ENCODE measurements at places on chromosomes 4 and X.

DNA sequence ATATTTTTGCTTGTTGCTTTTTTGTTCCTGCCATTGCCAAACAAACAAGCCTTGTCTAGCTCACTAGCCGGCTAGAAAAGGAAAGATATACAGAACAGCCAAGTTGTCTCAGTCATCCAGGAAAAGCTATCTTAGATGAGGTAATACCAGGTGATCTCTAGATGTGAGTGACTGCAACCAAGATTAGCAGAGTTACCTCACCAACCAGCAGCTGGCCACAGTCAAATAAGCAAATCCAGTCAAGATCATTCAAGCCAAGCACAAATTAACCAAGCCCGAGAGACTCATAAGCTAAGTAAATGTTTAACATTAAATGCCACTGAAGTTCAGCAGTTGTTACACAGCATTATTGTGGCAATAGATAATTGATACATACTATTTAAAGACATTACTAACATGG is 108.6 kb downstream of the CENPC start:
- DNase-seq: no peak

GRCh38 chr4:31651541-31651940 is 931.4 kb downstream of the PCDH7 start:
- DNase-seq: no peak

DNA sequence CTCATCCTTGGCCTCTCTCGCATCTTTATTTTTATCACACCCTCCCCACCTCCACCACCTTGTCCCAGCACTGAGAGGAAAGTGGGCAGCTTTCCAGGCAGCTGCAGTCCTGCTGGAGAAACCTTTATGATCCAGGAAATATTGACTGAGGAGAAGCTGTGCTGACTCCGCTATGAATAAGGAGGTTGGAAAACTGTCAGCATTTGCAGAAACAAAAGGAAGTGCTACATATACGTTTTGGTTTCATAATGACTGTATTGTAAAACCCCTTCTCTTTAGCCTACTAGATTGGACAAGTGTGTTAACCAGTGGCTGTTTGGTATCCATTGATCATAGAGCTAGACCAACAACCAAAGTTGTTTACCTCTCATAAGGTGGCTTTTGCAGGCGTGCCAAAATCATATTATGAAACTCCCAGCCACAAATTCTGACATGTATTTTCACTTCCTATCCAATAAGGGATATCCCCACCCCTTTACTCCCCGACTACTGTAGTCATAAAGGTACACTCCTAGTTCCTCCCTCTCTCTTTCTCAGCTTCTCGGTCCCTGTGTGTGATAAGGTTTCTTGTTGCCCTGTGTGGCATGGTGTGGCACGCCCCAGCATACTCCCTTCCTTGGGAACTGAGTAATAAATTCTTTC is 88.4 kb downstream of the GPR143 start:
- DNase-seq: no peak

DNA sequence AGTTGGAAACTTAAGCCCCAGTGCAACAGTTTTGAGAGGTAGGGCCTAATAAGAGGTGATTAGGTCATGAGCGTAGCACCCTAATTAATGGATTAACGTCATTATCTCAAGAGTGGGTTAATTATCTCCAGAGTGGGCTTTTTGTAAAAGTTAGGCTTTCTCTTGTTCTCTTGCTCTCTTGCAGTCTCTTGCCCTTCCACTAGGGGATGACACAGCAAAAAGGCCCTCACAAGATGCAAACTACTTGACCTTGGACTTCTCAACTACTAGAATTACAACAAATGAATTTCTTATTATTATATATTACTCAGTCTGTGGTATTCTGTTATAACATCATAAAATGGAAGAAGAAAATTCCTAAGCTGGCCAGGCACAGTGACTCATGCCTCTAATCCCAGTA is 22.1 kb upstream of the NDST3 start:
- DNase-seq: no peak

DNA sequence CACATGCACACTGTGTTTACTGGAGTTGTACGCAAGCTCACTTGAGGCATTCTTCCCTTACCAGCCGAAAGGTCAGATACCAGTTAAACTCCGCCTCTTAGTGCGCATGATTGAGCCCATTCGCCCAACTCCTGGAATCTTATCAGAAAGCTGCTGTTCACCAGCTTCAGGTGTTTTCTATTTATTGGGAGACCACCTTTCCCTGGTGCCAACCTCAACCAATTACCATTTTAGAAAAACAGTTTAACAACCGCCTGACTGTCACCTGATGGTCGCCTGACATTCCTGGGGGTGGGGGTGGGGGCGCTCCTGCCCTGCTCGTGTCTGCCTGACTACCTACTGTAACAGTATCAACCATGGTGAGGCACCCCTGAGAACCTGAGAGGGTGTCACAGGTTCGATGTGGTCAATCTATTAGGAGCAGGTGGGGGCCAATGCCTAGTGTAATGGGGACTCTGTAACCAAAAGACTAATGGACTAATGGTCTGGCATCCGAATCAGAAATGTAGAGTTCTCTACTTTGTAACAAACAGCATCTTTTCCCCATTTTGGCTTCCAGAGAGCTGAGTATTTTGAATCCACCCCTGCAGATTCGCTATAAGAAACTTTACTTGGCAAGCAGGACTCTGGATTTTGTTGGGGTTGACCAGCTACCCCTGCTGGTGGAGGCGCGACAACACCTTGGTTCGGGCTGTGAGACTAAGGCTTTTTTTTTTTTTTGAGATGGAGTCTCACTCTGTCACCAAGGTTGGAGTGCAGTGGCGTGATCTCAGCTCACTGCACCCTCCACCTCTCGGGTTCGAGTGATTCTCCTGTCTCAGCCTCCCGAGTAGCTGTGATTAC is 58.2 kb upstream of the ZNF157 start:
- DNase-seq: peak; percentile 1

DNA sequence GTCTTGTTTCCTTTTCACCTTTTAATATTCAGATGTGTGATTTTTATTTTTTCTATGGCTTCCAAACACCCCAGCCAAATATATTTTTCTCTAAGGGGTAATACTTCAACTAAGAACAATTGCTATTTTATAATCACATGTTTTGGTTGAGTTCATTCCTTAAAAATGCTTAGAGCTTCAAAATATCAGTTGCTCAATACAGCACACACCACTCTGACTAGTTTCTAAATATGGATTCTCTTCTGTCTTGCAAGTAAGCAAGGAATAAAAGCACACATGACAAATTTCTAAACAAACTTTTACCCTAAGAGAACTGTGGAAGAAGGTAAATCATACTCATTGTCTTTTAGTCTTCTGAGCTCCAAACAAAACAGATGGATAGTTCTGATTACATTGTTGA is 27.2 kb downstream of the ANTXR2 start:
- DNase-seq: no peak

- no peak for DNase-seq
Measured at GRCh38 chr4:41050116-41050515, 164.2 kb downstream of the APBB2 start.

DNA sequence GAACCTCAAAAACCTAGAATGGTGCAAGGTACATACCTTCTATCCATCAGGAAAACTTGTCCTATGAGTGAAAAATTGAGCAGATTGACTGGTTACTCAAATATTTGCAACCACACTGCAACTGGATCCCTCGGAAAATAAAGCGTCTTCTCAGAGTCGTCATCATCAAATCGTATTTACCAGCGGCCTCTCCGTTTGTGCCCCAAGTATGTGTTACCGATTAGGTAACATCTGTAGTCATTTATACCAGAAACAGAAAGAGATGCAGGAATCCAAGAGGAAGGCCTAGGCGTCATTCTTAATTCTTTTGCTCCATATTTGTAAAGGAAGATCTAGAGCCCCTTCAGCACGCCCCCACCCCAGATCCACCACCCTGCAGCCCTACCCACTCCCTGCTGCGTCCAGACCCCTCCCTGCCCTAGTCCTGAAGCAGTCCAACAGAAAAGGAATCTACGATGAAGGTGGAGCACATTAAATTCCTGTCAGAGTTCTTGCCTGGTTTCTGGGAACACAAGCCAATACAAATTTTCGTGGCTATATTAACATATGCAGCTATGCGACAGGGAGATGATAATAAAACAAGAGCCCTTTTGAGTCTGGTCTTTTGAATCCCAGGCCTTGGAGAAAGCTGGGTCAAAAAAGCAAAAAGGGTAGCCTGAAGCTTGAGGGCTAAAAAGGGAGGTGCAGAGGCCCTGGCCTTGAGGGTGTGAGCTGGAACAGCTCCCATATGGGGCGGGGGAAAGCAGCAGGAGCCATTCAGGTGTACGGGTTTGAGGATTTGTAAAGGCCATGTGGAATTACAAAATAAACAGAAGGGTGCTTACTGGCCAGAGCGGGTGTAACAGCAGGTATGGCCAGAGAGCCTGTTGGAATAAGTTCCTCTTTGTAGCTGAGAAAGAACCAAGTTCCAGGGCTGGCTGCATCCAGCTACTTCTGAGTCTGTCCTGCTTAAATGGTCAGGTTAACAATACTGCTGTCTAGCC is 77.0 kb downstream of the ZNF827 start:
- no peak for DNase-seq

- DNase-seq: no peak
Measured at GRCh38 chr4:971666-972500, 1.5 kb downstream of the DGKQ start.

DNA sequence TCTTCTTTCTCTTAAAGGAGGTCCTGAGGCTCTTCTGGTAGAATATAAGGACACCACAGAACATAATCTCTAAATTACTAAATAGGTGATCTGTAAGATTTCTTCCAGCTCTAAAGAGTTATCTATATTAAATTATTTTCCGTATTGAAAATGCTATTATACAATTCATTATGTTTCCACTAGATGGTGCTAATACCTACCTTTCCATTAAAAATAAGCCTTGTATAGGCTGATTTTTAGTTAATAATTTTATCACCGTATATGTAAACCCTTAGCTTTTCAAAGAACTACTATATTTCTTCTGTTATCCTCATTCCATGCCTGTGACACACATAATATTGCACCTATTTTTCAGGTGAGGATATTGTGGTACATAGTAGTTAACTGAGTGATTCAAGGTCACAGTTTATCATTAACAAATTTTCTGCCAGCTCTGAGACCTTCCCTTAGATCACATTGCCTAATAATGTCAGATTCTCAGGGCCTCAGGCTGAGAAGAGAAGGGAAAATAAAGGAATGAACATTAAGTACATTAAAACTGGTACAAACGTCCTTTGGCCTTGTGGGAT is 138.8 kb downstream of the TEX11 start:
- no peak for DNase-seq

DNA sequence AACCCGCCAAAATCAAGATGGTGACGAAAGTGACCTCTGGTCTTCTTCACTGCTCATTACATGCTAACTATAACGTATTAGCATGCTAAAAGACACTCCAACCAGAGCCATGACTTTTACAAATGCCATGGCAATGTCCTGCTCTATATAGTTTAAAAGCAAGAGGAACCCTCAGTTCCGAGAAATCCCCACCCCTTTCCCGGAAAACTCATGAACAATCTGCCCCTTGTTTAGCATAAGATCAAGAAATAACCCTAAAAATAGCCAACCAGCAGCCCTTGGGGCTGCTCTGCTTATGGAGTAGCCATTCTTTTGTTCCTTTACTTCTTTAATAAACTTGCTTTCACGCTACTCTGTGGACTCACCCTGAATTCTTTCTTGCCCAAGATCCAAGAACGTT is 463.5 kb upstream of the FAM241A start:
- DNase-seq: no peak

Data from stimulated activated CD4-positive, alpha-beta T cell treated with anti-CD3 and anti-CD28 coated beads, Interleukin-1b, Interleukin-23, amount 100 ng/mL, for 1 hour (primary cell).